ENCODE measurements at places on chromosomes 7 and 10. TPM values are rescaled to one million over a fixed set of nuclear protein-coding genes. Genes with fewer than 3 reads are reported as not detected.

DNA sequence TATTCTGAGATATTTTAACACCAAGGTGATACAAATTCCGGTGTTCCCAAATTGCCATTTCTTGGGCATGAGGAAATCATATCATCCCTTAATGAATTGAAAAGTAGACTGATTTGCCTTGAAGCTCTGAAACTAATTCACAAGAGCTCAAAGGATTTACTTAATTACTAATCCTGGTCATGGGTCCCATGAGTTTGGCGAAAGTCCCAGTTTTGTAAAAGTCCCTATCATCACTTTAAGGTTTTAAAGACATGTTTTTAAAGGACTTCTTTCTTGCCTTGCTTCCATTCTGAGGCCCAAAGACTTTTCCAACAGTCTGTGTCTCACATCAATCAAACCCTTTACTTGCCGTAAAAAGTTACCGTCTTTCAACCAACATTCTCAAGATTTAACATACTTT is 377.9 kb downstream of the DNAJB9 start:
- H3K27ac ChIP-seq = no peak overlapping the region
- no peak overlapping the region for H3K4me3 ChIP-seq
- no peaks in the 10 kb centered on the region for H3K4me1 ChIP-seq
- H3K36me3 ChIP-seq = no peaks in the 10 kb centered on the region
- DNase-seq = no peak
- no peaks in the 10 kb centered on the region for H3K27me3 ChIP-seq

DNA sequence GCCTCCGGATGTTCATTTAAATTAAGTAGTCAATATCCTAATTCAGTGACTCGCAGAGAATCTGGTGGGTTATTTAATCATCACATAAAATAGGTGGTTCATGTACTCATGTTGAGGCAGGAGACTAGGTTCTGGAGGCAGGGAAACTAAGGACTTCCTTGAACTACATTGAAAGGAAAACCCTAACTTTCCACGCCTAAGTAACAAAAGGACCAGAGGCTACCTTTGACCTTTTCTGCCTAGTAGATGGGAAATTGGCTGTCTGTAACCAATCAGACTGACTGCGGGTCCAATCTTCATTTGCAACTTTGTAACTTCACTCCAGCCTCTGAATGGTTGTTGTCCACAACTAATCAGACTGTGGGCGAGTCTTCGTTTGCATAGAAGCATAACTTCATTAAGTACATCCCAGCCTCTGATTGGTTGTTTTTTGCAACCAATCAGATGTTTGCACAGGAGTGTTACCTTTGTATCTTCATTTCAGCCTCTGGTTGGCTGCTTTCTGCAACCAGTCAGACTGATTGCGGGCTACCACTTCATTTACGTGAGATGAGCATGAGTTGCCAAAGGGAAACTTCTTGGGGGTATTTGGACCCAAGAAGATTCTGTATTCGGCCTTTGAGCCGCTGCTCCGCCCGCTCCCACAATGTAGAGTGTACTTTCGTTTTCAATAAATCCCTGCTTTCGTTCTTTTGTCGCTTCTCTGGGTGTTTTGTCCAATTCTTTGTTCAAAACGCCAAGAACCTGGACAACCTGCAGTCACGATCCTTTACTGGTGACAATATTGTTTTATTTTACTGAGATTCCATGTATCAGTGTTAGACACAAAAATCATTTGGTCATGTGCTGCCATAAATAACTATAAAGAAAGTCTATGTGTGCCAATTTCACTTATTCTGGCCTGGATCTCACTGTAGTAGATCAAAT is 1.7 kb upstream of the ST7 start:
- no peak for DNase-seq
- H3K4me3 ChIP-seq = no peak overlapping the region
- H3K27ac ChIP-seq = no peak overlapping the region
- peaks cover 8% of the 10 kb centered on the region for H3K4me1 ChIP-seq

GRCh38 chr10:35331894-35332640 is 4.2 kb upstream of the CCNY start:
- H3K27me3 ChIP-seq = no peaks in the 10 kb centered on the region
- no peaks in the 10 kb centered on the region for H3K36me3 ChIP-seq
- H3K4me3 ChIP-seq = no peak overlapping the region
- peaks cover 20% of the 10 kb centered on the region for H3K4me1 ChIP-seq

DNA sequence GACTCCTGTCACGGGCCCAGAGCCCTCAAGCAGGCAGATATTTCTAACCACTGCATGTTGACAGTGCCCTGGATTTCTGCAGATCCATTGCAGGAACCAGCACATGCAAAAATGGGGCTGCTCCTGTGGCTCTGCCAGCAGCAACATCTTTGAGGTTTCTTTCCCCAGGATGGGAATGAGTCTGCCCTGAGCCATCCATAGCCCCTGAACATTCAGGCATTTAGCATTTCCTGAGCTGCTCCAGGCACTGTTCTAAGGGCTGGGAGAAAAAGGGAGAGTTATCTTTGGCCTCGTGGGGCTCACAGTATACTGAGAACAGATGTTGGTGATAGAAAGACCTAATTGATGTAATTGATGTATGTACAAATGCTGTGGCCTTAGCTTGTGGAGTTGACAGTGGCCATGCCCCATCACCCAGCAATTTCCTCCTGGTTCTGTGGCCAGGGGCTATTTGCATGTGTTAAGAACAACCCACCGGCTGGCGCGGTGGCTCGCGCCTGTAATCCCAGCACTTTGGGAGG is 66.0 kb upstream of the LRRC4 start:
- H3K27me3 ChIP-seq = no peaks in the 10 kb centered on the region
- no peak overlapping the region for H3K4me3 ChIP-seq
- H3K36me3 ChIP-seq = no peaks in the 10 kb centered on the region
- DNase-seq = no peak
- no peaks in the 10 kb centered on the region for H3K4me1 ChIP-seq

GRCh38 chr10:20075713-20076112 is 259.5 kb downstream of the PLXDC2 start:
- no peaks in the 10 kb centered on the region for H3K27me3 ChIP-seq
- H3K4me3 ChIP-seq = no peak overlapping the region
- H3K27ac ChIP-seq = no peak overlapping the region

DNA sequence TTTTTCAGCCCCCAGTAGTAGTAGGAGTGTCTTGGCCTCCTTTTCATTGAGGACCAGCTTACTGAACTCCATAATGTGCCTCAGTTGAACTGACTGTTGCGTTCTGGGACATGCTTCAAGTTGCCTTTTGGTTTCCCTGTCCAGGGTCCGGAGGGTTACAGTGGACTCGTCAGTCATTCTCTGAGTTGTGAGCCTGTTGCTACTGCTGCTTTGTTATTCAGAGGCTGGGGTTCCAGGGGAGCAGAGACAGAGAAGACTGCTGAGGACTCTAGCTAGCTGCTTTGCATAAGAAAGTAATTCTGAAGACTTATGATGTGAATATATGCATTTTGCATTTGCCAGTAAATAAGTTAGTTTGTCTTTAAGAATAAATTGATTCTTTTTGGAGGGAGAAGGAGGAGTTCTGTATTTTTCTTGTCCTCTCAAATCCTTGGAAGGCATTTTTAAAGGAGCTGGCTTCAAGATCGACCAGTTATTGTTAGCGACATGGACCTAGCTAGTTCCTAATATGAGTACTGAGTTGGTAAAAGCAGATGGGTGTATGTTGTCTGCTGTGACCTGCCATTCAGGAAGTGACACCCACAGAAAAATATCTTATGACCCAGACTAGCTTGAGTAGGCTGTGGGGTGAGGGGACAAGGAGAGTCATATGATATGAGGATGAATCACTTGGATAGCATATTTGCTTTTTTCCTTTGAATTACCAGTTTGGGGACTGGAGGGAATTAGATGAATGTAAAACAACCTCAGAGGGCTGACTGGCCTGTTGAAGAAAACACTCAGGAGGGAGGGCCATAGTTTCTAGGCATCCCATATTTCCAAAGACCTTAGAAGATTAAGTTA is 8.3 kb downstream of the PI4K2A start:
- H3K27me3 ChIP-seq = no peaks in the 10 kb centered on the region
- H3K4me1 ChIP-seq = peaks cover 2% of the 10 kb centered on the region
- no peak overlapping the region for H3K4me3 ChIP-seq
- DNase-seq = no peak
- H3K27ac ChIP-seq = no peak overlapping the region
- no peaks in the 10 kb centered on the region for H3K36me3 ChIP-seq

GRCh38 chr10:113119801-113120200 is 169.8 kb downstream of the TCF7L2 start:
- no peak overlapping the region for H3K4me3 ChIP-seq
- H3K36me3 ChIP-seq = no peaks in the 10 kb centered on the region
- no peak overlapping the region for H3K27ac ChIP-seq
- DNase-seq = no peak

The EMX2 gene
- total RNA-seq = 21.4 TPM

The GIMAP6 gene
- 3.6 TPM for total RNA-seq

The NPTX2 gene
- 4.4 TPM for total RNA-seq

The TUBB8 gene
- total RNA-seq = not detected
